Fibroblast of lung (primary cell): ENCODE measurements at places on chromosomes 3 and 15. TPM values are rescaled to one million over a fixed set of nuclear protein-coding genes. Genes with fewer than 3 reads are reported as not detected.

Gene GPR149
- total RNA-seq = not detected in 2 replicates

Gene DZIP1L
- 16.9 and 22.6 TPM in 2 replicates for total RNA-seq

Gene TMEM40
- total RNA-seq = under 0.01 TPM in 1 of 2 replicates, not detected in the other

Gene CXCR6
- not detected in 2 replicates for total RNA-seq

Gene PPP1R2
- total RNA-seq = 89.1 and 134 TPM in 2 replicates

Gene GOLGA6L7
- not detected in 2 replicates for total RNA-seq

Gene P2RY12
- 1.8 and 2.5 TPM in 2 replicates for total RNA-seq

Gene LCMT2
- total RNA-seq = 4.8 and 7.2 TPM in 2 replicates

Gene OXTR
- total RNA-seq = 0.26 and 3.6 TPM in 2 replicates

Gene HRH1
- 30.6 and 32.6 TPM in 2 replicates for total RNA-seq

Gene EPHA6
- total RNA-seq = under 0.01 TPM in 1 of 2 replicates, not detected in the other

Gene CIB2
- total RNA-seq = 3.1 and 5.9 TPM in 2 replicates

Gene TP63
- under 0.01 TPM in 1 of 2 replicates, not detected in the other for total RNA-seq

Gene RARRES1
- 93.3 and 547 TPM in 2 replicates for total RNA-seq

Gene GABRG3
- total RNA-seq = not detected in 2 replicates

Gene NMB
- 3.1 and 3.6 TPM in 2 replicates for total RNA-seq

Gene EPHA3
- 0.26 and 0.99 TPM in 2 replicates for total RNA-seq

Gene ARGFX
- not detected in 2 replicates for total RNA-seq

Gene ANKRD34C
- not detected in 2 replicates for total RNA-seq

Gene ACAN
- total RNA-seq = under 0.01 TPM in 2 replicates

Gene VILL
- 6.7 and 9.4 TPM in 2 replicates for total RNA-seq

Gene SNTN
- total RNA-seq = not detected in 2 replicates

Gene C3orf22
- not detected in 2 replicates for total RNA-seq

Gene ADPRH
- total RNA-seq = 3.1 and 7.4 TPM in 2 replicates
